ENCODE measurements at places on chromosomes 5 and 9.

DNA sequence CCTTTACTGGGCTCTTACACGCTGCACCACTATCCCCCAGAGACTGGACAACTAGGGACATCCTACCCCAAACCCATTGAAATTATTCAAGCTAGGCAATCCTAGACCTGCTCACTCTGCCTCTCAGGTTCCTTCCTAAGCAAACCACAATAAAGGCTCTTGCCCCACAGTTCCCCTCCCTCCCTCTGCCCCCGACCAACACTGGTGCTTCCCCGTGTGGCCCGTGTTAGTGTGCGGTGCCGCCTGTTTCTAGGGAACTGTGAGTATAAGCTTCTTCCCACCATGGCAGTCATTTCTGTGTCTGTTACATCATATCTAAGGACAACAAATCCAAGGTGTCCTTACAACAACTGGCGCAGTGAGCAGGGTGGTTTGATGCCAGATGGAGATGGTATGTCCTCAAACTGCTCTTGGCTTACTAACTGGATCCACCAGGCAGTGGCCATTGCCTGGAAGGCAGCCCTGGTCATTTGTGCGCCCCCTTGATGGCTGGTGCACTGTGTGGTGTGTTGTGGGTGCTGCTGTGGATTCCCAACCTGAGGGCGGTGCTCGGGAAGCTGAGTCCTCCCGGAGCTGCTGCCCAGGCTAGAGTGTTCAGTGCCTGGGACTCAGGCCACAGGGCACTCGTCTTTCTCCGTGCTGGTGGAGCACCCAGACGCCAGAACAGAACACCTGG is 8.4 kb upstream of the MXD3 start:
- DNase-seq = no peak

- DNase-seq = no peak
Measured at GRCh38 chr9:38208206-38208901, 139.3 kb upstream of the SHB start.

DNA sequence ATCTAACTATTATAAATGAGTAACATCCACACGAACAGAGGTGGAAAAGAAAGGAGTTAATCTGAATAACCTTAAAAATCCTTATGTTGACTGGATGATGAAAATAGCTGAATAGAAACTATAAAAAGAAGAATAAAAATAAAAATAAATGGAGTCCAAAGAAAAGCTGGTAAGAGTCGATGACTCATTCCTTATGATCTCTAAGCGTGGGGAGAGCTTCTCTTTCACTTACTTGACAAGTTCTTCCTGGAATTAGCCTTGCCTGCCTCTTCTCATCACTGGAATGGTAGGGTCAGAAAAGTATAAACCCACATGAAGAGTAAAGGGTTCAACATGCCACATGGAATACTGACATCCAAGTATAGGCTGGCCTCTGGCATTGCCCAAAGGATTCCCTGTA is 477.0 kb upstream of the RGMB start:
- DNase-seq = no peak

GRCh38 chr9:128383791-128384190 is 12.6 kb downstream of the URM1 start:
- no peak for DNase-seq

- no peak for DNase-seq
Measured at GRCh38 chr5:74624501-74624900, 16.0 kb downstream of the ENC1 start.

DNA sequence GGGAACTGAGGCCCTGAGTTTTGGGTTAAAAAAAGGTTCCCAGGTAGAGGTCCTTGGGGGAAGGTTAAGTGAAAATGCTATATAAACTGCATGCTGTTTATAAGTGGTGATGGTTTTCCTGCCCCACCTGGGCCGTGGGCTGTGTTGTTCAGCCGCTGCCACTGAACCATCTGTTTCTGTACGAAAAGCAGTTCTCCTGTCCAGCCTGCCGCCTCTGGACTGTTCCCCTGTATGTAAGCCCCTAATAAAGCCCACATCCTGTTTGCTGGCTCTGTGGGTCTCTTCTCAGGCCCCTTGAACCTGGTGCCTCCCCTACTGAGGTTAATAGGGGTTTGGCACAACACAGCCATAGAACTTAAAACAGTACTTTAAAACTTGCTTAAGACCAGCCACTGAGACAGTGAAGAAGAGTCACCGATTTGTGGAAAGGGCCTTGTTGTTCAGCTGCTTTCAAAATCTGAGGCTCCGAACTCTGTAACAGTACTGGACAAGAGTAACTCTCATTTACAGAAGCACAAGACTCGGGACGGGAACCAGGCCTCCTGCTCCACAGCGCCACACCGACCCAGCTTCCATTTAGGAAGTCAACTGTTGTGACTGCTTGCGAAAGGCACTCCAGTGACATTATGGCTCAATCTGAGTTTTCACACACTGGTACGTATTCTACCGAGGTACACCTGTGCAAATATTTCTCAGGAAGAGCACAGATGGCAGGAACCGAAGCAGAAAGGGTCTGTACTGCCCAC is 192.5 kb downstream of the CDK5RAP2 start:
- DNase-seq = no peak

DNA sequence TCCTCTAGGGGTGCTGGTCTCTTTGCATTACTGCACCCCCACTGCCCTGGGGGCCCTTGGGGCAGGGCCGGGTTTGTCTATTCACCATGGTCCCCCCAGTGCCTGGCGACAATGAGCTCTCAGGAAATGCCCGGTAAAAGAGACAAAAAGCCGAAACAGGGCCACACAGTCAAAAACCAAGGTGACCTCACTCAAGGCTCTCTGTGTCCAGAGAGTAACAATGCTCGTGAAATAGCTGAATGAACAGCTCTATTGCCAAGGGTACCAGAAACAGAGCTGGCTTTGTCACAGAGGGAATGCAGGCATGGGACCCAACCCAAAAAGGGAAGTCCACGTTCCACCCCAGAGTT is 16.0 kb downstream of the SH3PXD2B start:
- no peak for DNase-seq

DNA sequence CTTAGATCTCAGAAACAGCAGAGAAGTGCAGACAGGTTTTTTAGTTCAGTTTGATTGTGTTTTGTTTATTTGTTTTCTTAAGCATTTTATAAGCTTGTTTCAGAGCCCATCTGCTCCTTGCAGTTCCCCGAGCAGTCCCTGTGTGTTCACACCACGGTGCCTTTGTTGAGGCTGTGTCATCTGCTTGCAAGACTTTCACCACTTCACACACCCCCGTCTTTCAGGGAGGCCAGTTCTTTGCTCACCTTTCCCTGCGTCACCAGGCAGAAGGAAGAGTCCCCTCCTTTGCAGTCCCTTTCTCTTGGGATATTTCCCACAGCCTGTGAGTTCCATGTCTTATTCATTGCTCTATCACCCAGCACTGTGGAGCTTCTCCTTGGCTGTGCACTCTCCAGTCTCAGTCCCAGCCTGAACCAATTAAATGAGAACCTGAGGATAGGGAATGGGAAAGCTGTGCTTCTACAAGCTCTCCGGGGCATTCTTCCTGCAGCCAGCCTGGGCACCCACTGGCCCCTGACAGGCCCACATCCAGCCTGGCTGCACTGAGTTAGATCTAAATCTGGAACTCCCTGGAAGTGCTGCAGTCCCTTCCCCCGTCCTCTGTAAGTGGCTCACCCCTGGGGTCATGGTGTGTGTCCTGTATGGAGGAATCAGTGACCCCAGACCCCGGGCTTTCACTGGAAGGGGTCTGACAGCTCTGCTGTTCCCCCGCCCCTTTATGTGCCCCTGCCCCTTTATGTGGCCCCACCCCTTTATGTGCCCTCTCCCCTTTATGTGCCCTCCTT is 5.5 kb downstream of the MVB12B start:
- no peak for DNase-seq

DNA sequence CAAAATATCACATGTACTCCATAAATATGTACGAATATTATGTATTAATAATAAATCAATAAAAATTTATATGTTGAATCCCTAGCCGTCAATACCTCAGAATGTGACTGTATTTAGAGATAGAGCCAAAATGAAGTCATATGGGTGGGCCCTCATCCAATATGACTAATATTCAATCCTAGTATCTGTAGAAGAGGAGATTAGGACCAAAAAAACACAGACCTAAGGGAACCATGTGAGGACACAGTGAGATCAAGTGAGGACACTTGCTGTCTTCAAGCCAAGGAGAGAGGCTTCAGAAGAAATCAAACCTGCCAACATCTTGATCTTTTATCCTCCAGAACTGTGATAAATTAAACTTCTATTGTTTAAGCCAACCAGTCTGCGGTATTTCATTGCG is 3.7 kb upstream of the AMACR start:
- no peak for DNase-seq

GRCh38 chr5:126492939-126493338 is 69.7 kb downstream of the GRAMD2B start:
- DNase-seq = no peak

DNA sequence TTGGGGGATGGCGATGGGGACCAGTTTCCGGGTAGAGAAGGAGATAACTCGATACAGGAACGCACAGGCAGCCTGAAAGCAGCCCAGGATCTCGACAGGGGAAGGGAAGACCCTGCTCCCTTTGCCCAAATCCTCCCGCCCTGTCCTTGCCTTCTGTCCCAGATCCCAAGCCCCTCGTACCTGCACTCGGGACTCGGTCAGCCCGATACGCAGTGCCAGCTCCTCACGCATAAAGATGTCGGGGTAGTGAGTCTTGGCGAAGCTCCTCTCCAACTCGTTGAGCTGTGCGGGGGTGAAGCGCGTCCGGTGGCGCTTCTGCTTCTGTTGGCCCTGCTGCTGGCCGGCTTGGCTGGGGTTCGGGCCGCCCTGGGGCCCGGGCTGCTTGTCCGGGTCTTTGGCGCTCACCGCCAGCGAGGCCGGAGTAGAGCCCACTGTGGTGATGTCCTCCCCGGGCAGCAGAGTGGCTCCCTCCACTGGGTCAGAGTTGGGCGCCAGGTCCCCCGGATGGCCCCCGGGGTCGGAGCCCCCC is 1.8 kb downstream of the OTP start:
- DNase-seq = no peak

- DNase-seq = no peak
Measured at GRCh38 chr5:90644132-90644531, 85.5 kb downstream of the ADGRV1 start.

GRCh38 chr5:125274211-125274610 is 527.8 kb upstream of the ZNF608 start:
- DNase-seq = no peak

DNA sequence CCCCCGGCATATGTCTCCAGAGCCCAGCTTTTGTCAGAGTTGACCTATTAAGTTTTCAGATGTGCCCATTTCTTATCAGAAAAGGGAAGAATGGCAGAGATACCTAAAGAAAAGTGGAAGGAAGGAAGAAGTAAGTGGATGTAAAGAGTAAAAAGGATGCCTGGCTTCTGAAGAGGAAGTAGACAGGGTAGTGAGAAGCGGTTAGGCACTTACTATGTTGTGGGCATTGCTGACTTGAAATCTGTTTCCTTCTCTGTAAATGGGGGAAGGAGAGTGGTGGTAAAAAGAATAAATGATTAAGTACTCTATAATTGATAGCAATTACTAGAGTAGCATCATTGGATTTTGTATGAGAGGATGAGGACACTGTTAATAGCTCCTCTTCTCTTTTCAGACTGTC is 9.9 kb downstream of the ANP32B start:
- DNase-seq = no peak

DNA sequence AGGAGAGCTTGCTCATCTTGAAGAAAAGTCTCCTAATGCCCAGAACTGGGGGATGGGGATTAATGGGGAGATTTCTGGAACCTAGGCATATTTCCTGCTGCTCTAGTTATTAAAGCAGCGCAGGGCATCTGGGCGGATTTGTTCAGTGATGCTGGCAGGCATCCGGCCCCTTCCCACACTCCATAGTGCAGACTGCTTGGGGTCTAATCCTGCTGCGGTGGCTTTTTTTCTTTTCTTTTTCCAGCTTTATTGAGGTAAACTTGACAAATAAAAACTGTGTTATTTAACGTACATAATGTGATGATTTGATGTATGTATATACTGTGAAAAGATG is 30.7 kb downstream of the PPARGC1B start:
- no peak for DNase-seq

DNA sequence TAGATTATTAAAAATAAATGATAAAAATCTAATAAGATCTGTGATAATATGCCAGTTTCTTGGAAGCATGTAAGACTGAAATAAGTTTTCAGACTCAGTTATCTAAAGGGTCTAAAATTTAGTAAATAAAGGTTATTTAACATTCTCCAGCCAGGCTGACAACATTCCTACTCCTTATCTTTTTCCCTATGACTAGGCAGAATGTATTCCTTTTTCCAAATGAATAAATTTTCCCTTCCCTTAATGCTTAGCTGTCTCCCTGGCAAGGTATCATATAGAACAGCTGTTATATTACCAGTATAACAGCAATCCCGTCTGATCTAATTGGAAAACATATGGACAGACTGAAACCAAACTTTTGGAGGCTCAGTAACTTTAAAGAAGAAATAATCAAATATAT is 13.0 kb downstream of the MEGF9 start:
- DNase-seq = no peak

- no peak for DNase-seq
Measured at GRCh38 chr5:17401470-17402288, 96.4 kb upstream of the TAF11L2 start.

DNA sequence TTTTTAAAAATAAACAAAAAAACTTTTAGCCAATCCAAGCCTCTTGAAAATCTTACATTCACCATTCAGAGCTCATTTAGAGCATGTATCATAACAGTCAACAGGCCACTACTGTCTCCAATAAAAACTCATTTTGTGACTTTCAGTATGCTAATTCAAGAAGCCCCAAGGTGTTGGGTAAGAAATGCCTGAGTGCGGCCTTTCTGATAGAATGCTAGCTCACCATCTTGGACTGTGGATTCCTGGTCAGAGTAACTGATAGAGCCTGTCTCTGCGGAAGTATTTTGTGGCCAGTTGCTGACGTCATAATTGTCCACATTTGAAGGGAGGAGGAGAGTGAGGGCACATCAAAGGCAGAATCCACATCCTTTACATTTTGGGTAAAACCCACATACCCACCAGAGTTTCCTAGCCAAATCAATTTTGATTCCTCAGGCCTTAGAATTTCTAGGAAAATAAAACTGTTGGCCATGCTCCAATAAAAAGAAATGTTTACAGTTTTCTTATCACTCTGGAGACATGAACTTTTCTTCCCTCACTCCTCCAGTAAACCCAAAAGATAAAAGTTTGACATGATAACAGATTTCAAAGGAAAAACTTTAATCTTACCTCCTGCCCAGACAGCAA is 41.1 kb upstream of the ERCC6L2 start:
- no peak for DNase-seq

DNA sequence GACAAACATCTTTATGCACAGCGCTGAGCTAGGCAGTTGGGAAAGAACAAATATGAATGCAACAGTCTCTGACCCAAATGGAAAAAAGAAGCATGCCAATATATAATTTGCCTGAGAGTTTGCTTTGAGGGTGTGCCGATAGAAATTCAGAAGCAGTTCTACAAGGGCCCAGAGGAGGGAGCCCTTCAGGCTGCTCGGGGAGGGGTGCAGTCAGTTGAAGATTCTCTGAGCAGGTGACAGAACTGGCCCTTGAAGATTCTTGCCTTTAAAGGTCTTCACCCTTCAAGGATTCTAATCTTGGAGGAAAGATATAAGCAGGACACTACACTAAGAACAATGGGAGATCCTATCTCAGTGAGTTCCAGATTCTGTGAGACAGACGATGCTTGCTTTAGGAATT is 3.7 kb upstream of the PAPPA start:
- no peak for DNase-seq

GRCh38 chr5:78929833-78930232 is 55.3 kb downstream of the ARSB start:
- no peak for DNase-seq

Data from GM04504 (cell line).